ENCODE measurements at places on chromosomes 2 and 18.

DNA sequence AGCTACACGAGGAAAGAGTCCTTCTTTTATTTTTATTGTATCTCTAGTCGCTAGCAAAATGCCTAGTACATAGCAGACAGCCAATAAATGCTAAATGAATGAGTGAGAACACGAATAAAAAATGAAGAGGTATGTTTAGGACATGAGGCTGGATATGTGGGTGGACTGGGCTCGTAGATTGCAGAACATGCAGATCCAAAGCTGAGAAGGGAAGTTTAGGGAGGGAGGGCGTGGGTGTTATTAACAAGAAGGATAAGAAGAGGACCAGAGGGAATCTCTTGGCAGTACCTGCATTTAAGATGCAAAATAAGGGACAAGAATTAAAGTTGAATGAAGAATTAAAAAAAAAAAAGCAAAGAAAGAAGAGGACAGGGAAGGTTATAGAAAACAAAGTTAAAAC lies 161.1 kb downstream of the MAP2 start:
- no peak for DNase-seq

- no peak for DNase-seq
These were observed 413 bp downstream of the ALKAL2 start for GRCh38 chr2:287471-287885.

DNA sequence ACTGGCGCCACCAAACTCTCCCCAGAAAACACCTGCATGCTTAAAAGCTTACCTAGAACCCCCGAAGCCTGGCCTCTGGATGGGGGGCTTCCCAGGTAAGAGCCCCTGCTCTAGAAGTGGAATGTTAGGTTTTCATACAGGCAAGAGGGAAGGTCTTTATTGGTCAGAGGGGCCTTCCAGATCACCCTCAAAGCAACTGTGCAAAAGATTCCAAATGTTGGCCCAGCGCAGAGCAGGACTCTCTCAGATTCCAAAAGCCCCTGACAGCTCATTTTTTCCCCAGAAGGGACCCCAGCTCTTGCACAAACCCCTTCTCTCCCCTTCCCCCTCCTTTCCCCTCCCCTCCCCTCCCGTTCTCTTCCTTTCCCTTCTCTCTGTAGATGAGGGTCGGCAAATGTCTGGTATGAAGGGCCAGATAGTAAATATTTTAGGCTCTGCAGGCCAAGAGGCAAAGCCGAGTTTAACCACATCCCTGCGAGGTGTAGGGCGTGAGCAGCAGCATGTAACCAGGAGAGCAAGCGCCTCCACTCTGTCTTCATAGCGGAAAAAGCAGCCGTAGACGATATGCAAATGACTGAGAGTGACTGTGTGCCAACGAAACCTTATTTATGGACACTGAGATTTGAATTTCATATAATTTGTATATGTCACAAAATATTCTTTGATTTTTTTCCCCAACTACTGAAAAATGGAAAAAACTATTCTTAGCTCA lies 116.9 kb downstream of the SMAD7 start:
- DNase-seq = peak; percentile 80

GRCh38 chr2:222944552-222944951 lies 83.7 kb downstream of the ACSL3 start:
- no peak for DNase-seq

DNA sequence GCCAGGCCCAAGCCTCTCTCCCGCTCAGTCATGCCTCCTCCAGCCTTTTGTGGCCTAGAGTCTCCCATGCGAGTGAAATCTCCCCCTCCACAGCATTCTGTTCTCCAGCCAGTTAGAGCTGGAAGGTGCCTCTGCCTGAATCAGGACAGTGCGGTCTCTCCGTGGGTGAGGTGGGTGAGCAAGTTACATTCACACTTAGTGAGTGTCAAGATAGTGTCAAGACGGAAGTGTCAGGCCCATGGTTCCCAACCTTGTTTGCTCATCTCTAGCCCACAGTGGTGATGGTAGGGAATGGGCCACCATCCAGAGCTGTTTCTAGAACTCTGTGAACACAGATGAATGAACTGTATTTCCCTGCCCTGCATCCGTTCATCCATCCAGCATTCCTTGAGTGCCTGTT lies 59.5 kb downstream of the LPIN1 start:
- no peak for DNase-seq

All from activated CD4-positive, alpha-beta T cell treated with anti-CD3 and anti-CD28 coated beads, Interleukin-2, amount 50 U/mL, for 48 hours (primary cell).